Omental fat pad (tissue), 4 donors: ENCODE measurements at places on chromosomes 13 and 19. TPM values are rescaled to one million over a fixed set of nuclear protein-coding genes. Genes with fewer than 3 reads are reported as not detected.

RASAL3 gene
- total RNA-seq, result 6.9 TPM

FBN3 gene
- total RNA-seq, result not detected

- DNase-seq, result no peak
Observed at GRCh38 chr19:10686661-10687517, 14.3 kb upstream of the QTRT1 start.

GRCh38 chr19:40323705-40324104 is 24.5 kb downstream of the C19orf47 start:
- no peak for DNase-seq

GRCh38 chr13:106318941-106319411 is 216.5 kb downstream of the EFNB2 start:
- no peak for DNase-seq

DNA sequence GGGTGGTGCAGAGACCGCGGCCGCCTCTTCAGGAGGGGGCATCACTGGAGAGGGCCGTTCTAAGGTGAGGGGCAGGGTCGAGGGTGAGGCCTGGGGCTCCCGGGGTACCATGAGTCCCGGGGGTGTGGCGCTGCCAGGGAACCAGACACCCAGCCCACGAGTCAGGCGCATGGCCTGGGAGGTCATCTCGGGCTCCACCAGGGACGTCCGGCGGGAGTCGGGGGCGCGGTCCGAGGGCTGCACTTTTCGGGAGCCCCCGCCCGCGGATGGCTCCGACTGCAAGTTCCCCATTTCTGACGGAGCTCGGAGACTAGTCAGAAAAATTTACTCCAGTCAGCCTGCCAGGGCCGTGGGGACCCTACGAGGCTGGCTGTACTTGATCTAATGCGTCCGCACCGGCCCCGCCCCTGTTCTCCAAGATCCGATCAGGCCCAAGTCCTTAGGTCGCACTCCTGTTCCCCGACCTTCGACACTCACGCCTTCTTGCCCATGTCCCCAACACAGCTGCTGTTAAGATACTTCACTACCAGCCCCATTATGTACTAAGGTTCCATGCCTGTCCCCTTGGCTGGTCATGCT is 774 bp downstream of the GGN start:
- DNase-seq, result no peak

NKG7 gene
- total RNA-seq, result 4.0 TPM

IZUMO1 gene
- not detected for total RNA-seq

GRCh38 chr13:95553581-95554385 is 1.3 kb downstream of the CLDN10 start:
- no peak for DNase-seq

DNA sequence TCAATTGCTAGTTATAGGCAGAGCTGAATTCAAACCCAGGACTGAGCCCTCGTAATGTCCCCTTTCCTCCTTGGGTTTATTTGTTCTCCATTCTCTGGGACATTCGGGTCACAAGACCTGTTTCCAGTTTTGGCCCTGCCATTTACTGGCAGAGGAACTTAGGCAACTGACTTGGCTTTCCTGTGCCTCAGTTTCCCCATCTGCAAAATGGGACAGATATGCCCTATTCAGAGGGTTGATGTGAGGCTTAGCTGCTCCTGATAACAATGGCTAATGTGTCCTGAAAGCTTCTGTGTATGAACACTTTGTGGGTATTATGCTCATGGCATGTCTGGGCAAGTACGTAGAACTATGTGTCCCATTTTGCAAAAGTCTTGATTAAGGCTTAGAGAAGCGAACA is 996 bp downstream of the ZNF524 start:
- DNase-seq, result no peak

DNA sequence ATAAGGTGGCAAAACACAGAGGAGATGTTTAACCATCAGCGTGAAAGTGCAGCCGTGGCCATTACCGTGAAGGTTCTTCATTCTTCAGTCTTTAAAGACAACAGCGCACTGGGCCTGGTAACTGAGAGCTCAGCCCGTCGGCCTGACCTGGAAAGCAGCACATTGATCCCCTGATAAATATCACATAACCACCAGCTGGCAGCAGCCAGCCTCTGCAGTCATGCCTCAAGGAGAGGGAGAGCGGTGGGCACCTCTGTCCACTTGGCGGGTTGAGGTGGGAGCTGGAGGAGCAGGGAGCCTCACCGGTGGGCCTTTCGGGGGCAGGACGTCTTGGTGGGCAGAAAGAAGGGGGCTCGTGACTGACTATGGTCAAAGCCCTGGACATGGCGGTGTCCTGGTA is 58.1 kb downstream of the MCF2L start:
- no peak for DNase-seq

DNA sequence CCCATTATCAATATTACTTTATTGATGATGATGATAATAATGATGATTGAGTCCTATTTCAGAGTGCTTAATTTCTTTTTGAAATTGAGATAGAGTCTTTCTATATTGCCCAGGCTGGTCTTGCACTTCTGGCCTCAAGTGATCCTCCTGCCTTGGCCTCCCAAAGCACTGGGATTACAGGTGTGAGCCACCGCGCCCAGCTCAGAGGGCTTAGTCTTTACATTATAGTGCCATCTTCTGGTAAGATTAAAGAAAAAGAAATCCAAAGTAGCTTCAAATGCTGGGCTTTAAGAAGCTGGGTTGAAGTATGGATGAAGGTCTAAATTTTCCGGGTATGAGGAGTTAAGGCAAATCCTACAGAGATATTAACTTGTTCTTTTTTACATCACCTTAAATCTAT is 3.4 kb upstream of the ZNF333 start:
- no peak for DNase-seq

POU2F2 gene
- 3.2 TPM for total RNA-seq

- DNase-seq, result no peak
Observed at GRCh38 chr13:47337781-47338507, 441.1 kb upstream of the HTR2A start.

C19orf12 gene
- 147 TPM for total RNA-seq

DNA sequence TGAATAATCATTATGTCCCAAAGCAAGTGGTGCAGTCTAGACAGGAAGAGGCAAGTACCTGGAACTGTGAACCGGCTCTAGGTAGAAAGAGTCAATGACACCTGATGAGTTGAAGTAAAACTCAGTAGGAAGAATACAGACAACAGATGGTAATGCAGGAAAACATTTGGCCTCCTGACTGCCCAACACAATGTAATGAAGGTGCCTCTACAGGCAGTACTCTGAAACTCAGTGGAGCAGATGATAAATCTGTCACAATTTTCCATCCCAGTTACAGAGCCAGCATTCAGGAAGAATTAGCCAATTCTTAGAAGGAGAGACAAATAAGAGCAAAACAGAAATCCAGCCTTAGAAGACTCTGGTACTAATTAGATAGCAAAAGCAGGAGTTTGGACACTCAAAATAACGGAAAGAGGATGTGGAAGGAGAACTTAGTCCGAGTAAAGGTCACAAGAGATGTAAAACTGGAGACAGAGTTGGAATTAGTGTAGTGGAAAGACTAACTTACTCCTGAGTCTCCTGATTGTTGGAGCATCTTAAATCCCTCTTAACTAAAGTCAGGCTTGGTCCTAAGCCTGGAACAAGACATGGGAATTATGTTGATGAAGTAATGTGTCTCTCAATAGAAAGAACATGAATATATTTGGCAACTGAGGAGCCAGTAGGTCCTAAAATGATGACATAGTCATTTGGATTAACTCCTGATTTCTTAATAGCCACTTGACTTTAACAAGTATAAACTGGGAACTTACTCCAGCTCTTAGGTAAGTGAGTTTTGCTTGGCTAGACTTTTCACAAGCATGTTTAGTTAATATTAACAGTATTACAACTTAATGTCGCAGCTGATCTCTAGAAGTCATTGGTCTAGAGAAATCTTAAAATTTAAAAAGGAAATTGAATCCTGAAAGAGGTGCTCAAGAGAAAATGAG is 457.3 kb upstream of the MIR17HG start:
- no peak for DNase-seq

GRCh38 chr13:105519771-105520170 is 1015.7 kb downstream of the EFNB2 start:
- DNase-seq, result no peak

DNA sequence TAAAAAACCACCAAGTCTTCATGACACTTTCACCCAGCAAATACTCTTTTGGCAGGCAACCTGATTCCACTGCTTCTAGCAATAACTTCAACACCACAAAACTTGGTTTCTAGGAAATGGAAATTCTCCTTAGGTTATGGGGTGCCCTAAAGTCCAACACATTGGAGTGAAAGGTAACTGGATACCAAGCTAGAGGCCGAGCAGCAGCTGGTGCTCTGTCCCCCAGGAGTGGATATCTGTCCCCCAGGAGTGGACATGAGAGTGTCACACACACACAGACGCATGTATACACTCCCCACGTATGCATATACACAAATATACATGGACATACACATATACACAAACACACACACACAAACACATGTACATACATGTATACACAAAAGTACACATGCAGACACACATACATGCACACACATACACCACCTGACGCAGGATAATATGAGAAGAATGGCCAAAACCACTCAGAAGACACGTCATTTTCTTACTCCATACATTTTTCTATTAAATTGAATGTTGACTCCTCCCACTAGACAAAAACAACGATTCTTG is 50.8 kb downstream of the RFX2 start:
- no peak for DNase-seq

GRCh38 chr19:5207806-5208205 is 132.8 kb downstream of the PTPRS start:
- no peak for DNase-seq

DNA sequence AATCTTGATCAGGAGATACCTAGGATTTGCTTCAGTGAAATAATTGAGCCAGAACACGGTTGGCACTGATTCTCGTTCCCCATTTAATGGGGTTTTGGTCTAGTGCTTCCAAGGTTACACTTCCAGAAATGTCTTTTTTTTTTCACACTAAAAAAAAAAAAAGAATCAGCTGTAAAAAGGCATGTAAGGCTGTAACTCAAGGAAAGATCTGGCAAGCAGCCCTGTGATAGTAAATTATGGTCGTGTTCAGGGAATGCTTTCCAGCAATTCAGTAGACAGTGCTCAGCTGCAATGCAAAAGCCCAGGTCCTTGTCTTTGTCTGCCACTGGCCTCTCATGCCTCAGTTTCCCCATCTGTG is 27.2 kb upstream of the NDUFS7 start:
- no peak for DNase-seq
